ENCODE measurements at places on chromosomes 1 and 21.

- DNase-seq, result no peak
Measured at GRCh38 chr1:179012038-179012437, 13.7 kb upstream of the FAM20B start.

GRCh38 chr1:147630022-147630421, 40.3 kb downstream of the ACP6 start:
- no peak for DNase-seq

DNA sequence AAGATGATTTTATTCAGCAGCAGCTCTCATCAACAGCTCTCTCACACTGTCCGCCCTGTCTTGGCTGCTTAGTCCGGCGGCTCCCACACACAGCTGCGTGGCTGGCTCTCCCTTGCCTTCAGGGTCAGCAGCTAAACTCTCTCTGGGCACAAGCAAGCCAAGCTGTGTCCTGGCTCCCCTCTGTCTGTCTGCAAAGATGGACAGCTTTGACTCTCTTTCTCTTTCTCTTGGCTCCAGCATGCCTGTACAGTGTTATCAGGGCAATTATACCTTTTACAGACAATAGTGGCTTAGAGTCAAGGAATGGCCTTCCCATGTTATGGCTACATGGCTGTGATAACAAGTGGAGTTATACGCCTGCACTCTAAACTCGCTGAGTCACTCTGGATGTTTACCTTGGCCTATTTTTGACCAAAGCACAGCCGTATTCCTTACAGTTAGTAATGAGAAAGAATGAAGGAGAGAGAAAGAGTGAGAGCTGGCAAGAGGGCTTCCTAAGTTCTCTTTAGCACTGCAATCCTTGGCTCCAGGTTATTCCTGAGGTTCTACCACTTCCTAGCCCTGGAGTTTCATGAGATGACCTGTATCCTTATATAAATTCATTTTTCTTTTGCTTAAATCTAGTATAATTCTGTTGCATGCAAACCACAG, 59.9 kb upstream of the ZSWIM5 start:
- DNase-seq, result no peak

GRCh38 chr21:33844104-33844889, 71.3 kb downstream of the ATP5PO start:
- no peak for DNase-seq

DNA sequence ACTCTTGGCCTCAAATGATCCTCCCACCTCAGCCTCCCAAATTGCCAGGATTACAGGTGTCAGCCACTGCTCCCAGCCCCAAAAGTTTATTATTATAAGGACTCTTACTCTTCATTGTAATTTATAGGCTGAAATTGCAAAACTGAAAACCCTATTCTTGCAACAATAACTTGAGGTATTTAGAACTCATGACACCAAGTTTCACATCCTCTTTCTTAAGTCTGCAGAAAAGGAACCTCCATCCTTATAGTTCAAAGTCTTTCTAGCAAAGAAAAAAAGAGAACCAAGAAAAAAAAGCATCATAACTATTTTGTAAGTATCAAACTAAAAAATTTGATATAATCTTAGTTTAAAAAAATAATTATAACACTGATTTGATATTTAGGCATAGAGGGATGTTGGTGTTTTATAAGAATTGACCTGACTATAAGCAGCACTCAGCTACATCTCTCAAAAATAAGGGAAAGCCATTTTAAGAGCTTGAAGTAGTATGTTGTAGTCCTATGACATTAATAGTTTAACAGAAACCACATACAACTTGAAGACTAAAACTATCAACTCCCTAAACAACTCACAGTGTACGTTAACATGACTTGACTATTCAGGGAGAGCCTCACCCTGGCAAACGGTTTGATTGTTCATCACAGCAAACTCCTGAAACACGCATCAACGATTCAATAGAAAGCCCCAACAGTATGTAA, 122.4 kb downstream of the AKT3 start:
- DNase-seq, result no peak

DNA sequence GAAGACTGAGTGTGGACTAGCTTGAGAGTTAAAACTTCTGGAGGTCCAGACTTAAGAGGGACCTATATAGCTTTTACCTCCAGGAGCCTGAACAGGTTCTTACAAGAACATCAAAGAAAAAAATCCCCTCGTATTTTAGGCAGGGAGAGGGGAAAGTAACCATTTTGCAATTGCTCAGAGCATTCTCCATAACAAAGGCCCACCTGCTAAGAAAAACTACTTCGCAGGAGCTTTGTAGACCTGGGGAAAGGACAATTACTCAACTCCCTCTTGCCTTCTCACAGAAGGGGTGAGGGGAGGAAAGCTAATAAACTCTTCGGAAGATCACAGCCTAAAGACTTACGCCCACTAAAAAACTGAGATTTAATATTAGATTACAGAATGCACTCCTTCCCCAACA, 86.3 kb downstream of the RERE start:
- DNase-seq, result no peak

DNA sequence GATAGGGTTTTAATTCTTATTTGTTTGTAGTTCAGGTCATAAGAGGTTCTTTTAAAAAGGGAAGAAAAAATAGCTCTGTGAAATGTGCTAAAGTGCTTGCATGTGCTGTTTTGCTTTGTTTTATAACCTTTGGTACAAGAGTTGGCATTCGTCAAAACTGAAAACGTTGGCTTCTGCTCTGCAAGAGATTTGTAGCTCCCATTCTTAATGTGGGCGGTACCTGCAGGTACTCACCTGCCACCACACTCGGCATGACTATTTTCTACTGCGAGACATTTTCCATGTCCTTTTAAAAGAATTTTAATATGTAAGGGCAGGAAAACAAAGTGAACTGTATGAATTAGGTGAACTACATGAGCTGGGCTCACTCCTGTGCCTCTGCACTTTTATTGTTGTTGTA, 92.6 kb downstream of the ADARB1 start:
- DNase-seq, result no peak

- DNase-seq, result no peak
Measured at GRCh38 chr1:41767534-41768525, 150.9 kb downstream of the HIVEP3 start.

- no peak for DNase-seq
Measured at GRCh38 chr1:66450043-66450514, 83.9 kb upstream of the SGIP1 start.

- DNase-seq, result no peak
Measured at GRCh38 chr1:235946571-235946981, 79.9 kb upstream of the LYST start.

GRCh38 chr1:115086176-115086830, 3.0 kb downstream of the TSPAN2 start:
- DNase-seq, result no peak

DNA sequence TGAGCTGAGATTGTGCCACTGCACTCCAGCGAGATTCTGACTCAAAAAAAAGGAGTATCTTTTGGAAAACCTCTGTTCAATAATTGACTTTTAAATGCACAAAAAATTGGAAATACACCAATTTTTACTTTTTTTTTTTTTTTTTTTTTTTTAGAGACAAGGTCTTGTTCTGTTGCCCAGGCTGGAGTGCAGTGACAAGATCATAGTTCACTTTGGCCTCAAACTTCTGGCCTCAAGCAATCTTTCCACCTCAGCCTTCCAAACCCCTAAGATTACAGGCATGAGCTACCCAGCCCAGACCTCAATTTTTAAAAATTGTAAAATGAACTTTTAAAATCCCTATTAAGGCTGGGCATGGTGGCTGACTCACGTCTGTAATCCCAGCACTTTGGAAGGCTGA, 30.8 kb downstream of the NEK2 start:
- no peak for DNase-seq

DNA sequence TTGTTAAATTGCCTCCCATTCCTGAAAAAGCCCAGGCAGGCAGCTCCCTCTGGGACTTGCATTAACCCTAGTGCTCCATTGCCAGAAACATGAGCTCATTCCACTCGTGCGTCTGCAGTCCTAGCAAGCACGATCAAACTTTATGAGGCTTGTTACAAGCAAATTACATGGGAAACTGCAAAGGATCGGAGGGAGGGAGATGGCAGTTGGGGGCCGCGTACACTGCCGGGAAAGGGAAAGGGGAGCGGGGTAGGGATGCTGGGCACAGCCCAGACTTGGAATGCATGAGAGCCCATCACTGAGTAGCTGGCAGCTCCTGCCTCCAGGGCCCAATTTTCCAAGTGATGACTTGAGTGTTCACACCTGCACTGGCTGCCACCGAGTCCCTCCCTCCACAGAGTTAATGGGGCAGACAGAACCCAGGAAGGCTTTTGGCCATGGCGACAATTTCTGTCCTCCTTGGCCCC, 169.9 kb downstream of the BRINP2 start:
- DNase-seq, result no peak

- no peak for DNase-seq
Measured at GRCh38 chr1:162055062-162055461, 14.4 kb upstream of the NOS1AP start.

- DNase-seq, result no peak
Measured at GRCh38 chr1:78047631-78048030, 1.9 kb downstream of the GIPC2 start.

DNA sequence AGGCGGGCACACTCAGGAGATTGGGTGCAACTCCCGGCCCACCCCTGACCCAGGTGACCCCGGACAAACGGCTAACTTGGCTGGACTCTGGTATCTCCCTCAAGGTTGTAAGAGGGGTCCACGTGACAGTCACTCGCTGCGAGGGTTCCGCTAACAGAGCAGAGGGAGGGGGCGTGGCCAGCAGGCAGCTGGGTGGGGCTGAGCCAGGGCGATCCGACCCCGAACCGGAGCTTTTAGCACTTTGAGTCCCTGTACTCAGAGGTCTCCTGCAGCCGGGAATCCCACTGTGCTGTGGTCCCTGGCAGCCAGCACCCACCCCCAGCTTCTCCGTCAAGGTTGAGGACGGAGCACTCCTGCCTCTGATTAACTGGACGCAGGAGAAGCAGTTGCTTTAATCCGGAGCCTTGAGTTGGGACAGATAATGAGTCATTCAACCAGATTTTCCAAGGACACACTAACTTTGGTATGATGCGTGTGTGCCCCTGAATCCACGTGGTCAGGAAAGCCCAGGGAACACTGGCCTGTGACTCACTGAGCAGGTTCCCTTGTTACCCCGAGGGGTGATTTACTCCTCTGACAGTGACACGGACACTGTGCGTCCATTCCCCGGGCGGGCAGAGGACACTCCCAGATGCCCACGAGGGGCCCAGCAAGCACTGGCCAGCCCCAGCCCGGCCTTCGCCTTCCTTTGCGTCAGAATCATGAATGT, 16.8 kb downstream of the TRPM2 start:
- no peak for DNase-seq

DNA sequence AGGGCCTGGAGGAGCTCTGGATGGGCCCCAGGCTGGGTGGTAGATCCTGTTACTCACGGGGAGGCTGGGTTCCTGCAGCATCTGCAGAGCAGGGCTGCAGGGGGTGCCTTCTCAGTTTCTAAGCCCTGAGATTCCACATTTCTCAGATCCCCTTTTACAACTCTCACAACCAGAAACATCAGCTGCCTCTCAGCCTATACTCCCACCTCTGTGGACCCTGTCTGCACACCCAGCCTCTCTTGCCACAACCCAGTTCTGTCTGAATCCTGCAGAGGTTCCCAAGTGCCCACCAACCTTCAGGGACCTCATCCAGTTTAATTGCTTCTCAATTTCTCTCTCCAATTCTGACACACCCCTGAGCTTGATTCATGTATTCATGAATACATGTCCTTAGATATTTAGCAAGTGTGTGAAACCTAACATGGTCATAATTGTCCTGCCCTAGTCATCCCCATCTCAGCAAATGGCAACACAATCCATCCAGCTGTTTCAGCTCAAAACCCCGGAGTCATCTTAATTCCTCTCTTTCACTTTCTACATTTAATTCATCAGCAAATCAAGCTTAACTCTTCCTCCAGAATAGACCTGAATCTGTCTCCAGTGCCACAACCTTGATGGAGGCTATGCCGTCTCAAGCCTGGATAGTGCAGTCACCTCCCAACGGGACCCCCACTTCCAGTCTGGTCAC, 57.0 kb upstream of the NEK2 start:
- no peak for DNase-seq

DNA sequence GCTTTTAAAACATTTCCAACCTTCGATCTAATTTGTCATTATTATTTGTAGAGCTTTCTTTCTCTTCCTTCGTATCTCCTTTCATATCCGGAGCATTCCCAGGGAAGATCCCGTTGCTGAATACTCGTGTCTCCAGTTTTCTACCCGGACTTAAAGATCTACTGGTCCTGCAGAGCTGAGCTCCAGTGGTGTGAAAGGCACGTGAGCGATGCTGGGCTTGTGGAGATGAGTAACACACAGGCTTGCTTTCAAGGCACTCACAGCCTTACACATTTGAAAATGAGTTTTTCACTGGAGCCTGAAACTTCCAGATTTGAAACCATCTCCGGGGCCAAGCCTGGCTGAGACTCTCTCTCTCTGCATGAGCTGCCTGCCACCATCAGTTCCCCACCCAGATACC, 428.3 kb downstream of the KIF26B start:
- no peak for DNase-seq

GRCh38 chr1:47441450-47442106, 3.7 kb downstream of the FOXD2 start:
- no peak for DNase-seq

- DNase-seq, result no peak
Measured at GRCh38 chr1:178024504-178024903, 54.6 kb upstream of the SEC16B start.

DNA sequence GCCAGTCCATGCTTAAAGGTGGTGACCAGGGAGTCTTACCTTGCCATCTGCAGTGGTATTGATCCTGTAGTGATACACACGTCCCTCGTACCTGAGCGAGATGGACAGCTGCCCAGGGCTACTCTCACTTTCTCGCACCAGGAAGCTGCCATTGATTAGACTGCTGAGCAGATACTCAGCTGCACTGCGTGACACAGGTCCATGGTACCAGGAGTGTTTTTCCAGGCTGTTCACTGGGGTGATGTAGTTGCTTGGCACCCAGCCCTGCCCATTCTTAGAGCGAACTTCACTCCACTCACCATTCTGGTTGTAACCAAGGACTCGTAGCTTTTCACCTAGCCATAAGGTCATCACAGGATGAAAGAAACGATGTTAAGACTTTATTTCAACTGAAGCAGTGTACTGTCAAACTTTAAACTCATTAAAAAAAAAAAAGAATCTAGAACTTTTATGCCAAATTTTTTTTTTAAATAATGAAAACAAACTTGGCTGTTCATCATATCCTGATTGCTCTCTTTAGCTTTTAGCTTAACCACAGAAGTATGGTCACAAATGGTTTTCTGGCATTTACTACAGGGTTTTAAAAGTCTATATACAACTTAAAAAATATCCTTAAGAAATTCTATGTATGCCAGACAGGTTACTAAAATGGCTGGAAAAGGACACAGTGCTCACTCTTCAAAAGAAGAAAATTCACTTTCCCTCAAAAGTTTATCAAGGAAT, 44.6 kb downstream of the TOR3A start:
- DNase-seq, result no peak

DNA sequence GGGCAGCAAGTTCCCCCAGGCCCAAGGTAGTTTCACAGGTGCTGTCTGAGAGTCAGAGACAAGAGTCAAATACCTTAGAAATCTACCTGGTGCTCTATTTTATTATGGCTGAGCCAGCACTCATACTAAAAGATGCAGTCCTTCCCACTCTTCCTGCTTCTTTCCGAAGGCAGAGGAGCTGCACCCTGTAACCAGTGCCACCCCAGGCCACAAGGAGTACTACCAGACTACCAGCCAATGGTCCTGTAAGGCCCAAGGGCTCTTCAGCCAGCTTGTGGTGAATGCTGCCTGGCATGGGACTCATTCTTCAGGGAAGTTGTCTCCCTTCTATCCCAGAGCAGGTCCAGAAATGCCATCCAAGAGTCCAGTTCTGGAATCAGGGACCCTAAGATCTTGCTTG, 203.8 kb upstream of the DUSP10 start:
- DNase-seq, result no peak

Measured in stimulated activated CD4-positive, alpha-beta T cell treated with anti-CD3 and anti-CD28 coated beads, TNF-alpha, amount 100 ng/mL, for 4 hours (primary cell).